ENCODE measurements at places on chromosomes 12 and 14.
A peak's percentile ranks its signal among the peaks of the same experiment; 100 is the strongest.

DNA sequence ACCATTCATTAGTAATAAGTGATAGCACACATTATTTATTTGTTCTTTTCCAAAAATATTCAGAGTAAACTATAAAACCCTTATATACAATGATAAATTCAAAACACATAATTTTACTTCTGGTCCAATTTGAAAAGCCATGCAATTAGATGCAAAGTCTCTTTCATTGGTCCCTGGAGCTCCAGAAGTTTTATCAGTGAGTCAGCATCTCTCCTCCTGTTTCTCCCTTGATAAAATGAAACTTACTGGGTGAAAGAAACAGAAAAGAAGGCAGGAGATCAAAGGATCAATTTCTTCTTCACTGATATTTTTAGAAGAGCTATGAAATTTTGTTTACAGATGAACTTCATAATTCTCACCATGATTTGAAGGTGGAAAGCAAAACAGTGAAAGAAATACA lies 47.5 kb downstream of the IFNG start:
- DNase-seq, result no peak

- DNase-seq, result peak; percentile 76
Observed at GRCh38 chr12:48865281-48866051, at the start of gene RND1. TSS of gene RND1 (minus strand) at chr12:48865870. CDS start at chr12:48865767, 103 bp downstream.

DNA sequence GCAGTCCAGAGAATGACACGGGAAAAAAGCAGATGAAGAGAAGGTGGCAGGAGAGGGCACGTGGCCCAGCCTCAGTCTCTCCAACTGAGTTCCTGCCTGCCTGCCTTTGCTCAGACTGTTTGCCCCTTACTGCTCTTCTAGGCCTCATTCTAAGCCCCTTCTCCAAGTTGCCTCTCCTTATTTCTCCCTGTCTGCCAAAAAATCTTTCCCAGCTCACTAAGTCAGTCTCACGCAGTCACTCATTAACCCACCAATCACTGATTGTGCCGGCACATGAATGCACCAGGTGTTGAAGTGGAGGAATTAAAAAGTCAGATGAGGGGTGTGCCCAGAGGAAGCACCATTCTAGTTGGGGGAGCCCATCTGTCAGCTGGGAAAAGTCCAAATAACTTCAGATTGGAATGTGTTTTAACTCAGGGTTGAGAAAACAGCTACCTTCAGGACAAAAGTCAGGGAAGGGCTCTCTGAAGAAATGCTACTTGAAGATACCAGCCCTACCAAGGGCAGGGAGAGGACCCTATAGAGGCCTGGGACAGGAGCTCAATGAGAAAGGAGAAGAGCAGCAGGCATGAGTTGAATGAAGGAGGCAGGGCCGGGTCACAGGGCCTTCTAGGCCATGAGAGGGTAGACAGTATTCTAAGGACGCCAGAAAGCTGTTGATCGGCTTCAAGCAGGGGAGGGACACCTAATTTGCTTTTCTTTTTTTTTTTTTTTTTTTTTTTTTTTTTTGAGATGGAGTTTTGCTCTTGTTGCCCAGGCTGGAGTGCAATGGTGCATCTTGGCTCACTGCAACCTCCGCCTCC lies 40.9 kb downstream of the DAD1 start:
- no peak for DNase-seq

- DNase-seq, result no peak
Observed at GRCh38 chr14:61132336-61132735, 148.8 kb downstream of the TMEM30B start.

DNA sequence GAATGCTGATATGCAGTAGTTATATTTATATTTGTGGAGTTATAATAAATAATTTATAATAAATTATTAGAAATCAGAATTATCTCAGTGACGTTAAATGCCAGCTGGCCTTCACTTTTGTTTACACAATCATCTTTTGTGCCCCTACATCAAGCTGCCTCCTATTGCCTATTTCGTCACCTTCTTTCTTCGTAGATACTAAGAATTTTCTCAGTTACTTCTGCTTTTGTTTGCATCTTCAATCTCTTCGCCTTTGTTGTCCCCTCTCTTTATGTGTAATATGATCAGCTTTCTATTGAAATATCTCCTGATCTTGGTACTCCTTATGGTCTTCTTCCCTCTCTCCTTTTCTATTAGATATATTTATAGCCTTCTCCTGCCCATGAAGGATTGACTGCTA lies 197.0 kb downstream of the ERC1 start:
- no peak for DNase-seq

DNA sequence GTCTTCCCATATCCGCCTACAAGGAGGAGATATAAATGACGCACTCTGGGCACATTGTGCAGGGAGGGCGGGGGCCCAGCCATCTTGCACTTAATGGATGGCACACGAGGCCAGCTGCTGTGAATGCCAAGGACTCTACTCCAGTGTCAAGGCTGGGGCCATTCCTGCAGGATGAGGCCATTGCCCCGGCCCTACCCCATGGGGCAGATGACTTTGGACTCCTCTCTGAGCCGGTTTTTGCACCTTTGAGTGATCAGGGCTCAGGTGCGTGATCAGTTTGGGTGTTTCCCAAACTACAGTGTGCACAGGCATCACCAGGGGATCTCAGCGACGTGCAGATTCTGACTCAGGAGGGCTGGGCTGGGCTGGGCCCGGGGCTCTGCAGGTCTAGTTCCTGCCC lies 16.1 kb downstream of the MMAB start:
- DNase-seq, result no peak

GRCh38 chr14:73238424-73238852 lies 1.1 kb downstream of the PAPLN start:
- DNase-seq, result no peak

GRCh38 chr14:26730929-26731618 lies 133.2 kb upstream of the NOVA1 start:
- no peak for DNase-seq

DNA sequence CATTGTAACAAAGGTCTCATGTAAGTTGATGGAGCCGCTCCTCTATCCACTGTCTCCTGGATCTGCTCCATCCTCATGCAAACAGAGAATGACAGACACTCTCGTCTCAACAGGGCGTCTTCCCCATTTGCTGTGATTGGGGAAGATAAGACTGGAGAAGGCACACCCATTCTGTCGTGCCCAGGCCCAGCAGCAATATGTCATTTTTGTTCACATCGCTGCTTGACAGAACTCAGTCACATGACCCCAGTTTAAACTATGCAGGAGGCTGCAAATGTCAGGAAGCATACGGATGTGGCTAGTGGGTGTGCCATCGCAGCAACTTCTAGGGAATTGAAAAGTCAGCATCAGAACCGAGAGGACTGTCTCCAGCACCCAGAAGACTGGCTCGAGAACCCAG lies 290.5 kb downstream of the TMEM132D start:
- no peak for DNase-seq

GRCh38 chr12:3562484-3562883 lies 71.5 kb downstream of the PRMT8 start:
- no peak for DNase-seq

DNA sequence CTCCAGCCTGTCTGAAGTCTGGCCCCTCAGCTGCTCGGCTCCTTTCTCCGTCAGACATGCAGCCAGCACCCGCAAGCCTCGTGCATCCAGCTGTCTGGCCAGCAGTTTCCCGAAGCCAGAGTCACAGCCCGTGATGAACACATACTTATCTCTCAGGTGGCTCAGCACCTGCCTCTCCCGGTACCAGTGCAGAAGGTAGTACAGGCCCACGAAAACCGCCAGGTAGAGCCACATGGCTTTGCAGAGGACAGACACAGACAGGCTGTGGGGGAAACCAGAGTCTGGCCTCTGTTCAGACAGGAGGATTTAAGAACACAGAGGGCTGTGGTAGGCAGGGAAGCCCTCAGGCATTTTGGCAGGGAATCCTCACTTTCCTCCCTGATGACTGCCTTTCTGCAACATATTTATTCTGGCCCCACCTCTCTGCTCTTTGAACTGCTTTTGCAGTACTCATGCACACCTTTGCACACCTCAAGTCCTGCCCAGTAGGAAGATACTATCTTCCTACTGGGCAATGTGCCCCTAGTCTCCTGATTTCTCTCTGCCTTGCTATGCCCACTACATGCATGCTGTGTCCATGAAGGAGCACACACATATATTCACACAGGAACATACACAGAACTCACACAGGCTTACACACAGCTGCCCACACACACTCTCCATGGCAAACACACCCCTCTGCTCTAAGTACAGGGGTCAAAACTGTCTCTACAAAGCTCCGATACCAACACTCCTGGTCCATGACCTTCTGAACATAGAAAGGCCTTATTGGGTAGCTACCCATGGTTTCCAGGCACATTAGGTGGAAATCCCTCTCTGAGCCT lies at the start of gene RDH16:
Gene RDH16, minus strand, starts transcription at position 380 of the 824 bp plus-strand sequence. Its CDS starts 146 bp downstream, at position 234.
- no peak for DNase-seq

- DNase-seq, result no peak
Observed at GRCh38 chr14:104423701-104424405, 155.7 kb upstream of the C14orf180 start.

GRCh38 chr12:75884465-75884985 lies 147.1 kb downstream of the PHLDA1 start:
- DNase-seq, result no peak

DNA sequence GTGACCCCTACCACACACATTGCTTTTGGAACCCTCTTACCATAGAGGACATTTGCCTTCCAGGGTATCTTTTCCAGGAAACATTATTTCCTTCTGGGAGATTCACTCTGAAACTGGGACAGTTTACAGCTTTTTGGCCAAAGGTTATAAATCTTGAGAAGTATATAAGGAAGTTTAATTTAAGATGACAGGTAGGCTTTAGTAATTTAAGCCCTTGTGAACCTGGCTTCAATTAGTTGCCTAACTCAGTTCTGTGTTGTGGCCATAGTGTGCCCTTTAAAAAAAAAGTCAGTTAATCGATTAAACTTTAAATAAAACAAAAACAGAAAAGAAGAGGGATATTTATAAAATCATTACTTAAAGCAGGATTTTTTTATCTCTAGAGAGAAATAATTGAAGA lies 142.9 kb downstream of the NAV3 start:
- no peak for DNase-seq

GRCh38 chr12:7068240-7068993 lies 7.9 kb downstream of the C1S start:
- DNase-seq, result no peak

- DNase-seq, result no peak
Observed at GRCh38 chr12:89179983-89180382, 172.3 kb downstream of the DUSP6 start.

- DNase-seq, result peak; percentile 44
Observed at GRCh38 chr14:77024171-77024691, 4.3 kb downstream of the IRF2BPL start.

DNA sequence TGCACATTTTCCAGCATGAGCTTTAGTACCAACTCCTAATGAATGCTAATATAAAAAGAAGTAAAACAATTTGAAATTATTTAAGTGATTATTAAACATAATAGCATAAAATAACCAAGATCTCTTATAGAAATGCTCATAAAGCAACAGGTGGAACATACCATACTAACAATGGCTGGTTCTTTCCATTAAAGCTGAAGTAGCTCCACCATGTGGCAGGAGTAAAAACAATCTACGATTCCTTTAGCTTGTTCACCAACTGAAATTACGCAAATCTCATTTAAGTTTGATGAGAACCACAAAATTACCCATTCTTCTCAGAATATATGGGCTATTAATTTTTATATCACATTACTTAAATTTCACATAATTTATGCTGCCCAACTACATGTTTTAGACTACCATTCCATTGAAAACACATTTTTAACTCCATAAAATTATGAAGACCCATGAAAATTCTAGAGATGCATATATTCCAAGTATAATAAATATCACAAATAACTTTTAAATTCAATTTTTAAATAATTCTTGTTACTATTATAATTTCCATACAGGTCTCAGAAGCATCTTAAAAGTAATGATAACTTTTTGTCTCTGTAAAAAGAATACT lies 213.6 kb downstream of the DAD1 start:
- DNase-seq, result no peak

GRCh38 chr14:56378475-56378877 lies 201.1 kb upstream of the TMEM260 start:
- no peak for DNase-seq

GRCh38 chr12:87344699-87345098 lies 684.5 kb downstream of the C12orf50 start:
- DNase-seq, result no peak

GRCh38 chr14:101721951-101722661 lies 39.4 kb upstream of the PPP2R5C start:
- DNase-seq, result peak; percentile 54

GRCh38 chr12:4417455-4417854 lies 28.2 kb downstream of the FGF6 start:
- no peak for DNase-seq

GRCh38 chr12:101908395-101908794 lies 31.0 kb downstream of the DRAM1 start:
- no peak for DNase-seq

GRCh38 chr14:63727736-63728728 lies at the start of gene SGPP1:
TSS of gene SGPP1 (minus strand) at chr14:63728065. CDS start at chr14:63727944, 121 bp downstream.
- peak; percentile 67 for DNase-seq

- no peak for DNase-seq
Observed at GRCh38 chr12:67208281-67209067, 60.7 kb upstream of the CAND1 start.

DNA sequence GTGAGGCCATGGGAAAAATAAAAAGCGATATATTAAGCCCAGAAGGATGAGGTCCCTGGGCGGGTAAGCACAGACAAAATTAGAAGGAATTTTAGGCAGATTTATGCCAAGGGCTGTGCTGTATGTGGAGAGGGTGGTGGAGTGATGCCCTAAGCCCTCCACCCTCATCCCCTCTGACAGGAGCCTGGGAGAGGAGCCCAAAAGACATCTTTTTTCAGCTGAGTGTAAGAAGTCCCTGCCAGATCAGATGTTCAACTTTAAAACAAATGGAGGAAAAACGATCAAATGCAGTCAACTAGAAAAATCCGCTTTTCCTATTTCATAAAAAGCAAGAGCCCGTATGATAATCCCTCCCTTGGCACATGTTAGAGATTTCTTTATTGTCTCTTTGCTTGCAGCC lies 47.7 kb upstream of the NRXN3 start:
- DNase-seq, result no peak

- no peak for DNase-seq
Observed at GRCh38 chr12:120079411-120080400, 36.8 kb downstream of the RAB35 start.

- DNase-seq, result no peak
Observed at GRCh38 chr12:52631264-52631663, 12.9 kb upstream of the KRT73 start.

- no peak for DNase-seq
Observed at GRCh38 chr12:67884596-67884995, 104.7 kb upstream of the IFNG-AS1 start.

DNA sequence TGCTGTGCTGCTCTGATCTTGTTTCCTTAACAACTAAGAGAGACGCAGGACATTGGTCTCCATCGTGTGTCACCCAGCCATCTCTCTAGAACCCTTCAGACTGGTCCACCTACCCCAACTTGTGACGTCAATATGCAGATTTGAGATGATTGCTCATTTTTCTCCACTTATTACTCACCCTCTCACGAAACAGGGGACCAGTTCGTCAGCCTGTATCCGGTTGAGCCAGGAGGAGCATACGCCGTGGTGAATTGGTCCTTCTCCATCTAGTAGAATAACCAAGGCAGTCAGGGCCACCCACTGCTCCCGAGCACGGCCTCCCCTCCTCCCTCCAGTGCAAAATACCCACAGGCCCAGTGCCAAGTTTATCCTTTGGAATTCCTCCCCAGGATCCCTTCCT lies 36.2 kb upstream of the FBXO21 start:
- no peak for DNase-seq

- DNase-seq, result no peak
Observed at GRCh38 chr12:1059162-1059561, 68.1 kb downstream of the ERC1 start.

- peak; percentile 17 for DNase-seq
Observed at GRCh38 chr12:64608901-64609535, 1.3 kb upstream of the RASSF3 start.

All from activated T-helper 1 cell treated with anti-CD3 and anti-CD28 coated beads, Interleukin-2, amount 50 U/mL, for 16 hours (primary cell).